ENCODE measurements at places on chromosomes 6 and 20.
A peak's percentile ranks its signal among the peaks of the same experiment; 100 is the strongest.

DNA sequence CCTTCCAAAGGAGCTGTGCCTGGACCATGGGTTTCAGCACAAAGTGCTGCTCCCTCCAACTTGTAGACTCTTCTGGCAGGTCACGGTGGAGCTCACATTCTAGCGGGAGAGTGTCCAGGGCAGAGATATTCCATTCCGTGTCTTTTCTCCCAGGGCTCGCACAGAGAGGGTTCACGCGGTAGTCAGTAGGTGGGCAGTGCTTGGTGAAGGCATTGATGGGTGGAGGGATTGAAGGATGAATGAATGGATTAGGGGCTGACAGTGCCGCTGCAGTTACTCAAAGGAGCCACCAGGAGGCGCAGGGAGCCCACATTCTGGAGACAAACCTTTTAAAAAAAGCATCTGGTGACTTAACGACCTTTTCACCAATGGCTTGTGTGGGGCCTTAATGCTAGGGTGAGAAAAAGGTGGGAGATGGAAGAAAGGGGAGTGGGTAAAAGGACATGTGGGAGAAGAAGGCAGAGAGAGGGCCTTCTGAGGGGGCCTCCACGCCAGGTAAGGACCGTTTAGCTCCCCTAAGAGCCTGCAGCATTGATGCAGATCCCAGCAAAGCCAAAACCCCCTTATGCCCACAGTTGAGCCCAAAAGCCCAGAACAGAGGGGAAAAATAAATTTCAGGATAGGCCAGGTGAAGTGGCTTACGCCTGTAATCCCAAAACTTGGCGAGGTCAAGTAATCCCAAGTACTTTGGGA, 17.5 kb upstream of the FAM110A start:
- peak; percentile 50 for DNase-seq

DNA sequence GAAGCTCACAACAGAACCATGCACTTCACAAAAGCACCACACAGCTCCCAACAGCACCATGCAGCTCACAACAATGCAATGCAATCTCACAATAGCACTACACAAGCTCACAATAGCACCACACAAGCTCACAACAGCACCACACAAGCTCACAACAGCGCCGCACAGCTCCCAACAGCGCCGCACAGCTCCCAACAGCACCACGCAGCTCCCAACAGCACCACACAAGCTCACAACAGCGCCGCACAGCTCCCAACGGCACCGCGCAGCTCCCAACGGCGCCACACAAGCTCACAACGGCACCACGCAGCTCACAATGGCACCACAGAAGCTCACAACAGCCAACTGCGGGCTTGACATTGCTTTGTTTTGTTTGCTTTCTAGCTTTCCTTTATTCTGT, 198.1 kb downstream of the DLL1 start:
- DNase-seq: no peak

DNA sequence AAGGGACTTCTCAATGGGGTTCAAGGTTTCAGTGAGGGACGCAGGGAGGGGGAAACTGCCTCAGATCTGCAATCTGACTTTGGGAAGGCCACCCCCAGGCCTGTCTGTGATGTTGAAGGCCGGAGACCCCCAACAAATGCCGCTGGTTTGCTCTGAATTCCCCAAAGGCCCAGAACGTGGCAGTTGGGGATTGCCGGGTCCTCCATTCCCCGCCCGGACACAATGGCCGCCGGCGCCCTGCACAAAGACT, 326 bp upstream of the BCL2L1 start:
- no peak for DNase-seq

GRCh38 chr6:147238164-147238563, 33.9 kb downstream of the STXBP5 start:
- DNase-seq: peak; percentile 22

DNA sequence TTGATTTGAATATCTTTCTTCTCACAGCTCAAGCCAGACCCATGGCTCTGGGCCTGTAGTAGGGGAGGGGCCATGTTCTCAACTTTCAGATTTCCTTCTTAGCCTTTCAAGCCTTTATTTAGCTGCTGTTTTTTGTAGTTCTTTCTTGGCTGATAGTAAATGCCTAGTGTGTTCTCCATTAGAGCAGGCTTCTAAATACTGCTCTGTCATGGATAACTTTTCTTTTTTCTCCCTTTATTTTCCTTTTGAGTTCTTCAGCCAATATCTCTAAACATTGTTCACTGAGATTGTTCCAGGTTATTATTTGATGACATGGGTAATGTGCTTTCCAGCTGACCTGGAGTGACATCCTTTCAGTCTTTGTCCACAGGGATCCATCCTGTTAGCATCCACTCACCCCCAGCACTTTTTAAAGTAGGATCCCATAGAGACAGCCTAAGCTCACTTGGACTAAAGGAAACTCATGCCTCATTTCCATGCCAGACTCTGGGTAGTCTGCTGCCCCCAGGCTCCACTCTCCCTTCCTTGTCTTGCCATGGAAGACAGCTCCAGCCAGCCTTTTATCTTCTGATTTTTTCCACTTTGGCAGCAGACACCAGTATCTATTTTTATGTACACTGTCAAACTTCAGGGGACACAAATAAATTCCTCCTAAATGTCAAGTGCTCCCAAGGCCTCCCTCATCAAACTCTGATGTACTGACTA, 645.6 kb downstream of the RNF144B start:
- no peak for DNase-seq

DNA sequence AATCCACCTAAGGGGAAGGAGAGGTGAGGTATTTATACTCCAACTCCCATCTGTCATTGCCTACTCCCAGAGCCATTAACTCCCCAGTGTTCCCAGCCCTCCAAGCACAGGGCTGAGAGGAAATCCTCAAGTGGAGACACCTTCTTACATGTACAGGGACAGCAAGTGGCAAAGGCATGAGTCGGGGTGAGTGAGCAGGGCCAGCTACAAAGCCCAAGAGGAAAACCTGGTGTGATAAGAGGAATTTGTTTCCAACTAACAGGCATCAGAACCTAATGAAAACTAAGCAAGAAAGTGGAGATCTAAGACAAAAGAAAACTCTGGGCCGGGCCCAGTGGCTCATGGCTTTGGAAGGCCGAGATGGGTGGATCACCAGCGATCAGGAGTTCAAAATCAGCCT, 70.0 kb upstream of the SRSF6 start:
- no peak for DNase-seq
